ENCODE measurements at places on chromosomes 3 and 15.

- DNase-seq, result peak; percentile 41
Measured at GRCh38 chr3:194140520-194141414, 4.8 kb downstream of the HES1 start.

DNA sequence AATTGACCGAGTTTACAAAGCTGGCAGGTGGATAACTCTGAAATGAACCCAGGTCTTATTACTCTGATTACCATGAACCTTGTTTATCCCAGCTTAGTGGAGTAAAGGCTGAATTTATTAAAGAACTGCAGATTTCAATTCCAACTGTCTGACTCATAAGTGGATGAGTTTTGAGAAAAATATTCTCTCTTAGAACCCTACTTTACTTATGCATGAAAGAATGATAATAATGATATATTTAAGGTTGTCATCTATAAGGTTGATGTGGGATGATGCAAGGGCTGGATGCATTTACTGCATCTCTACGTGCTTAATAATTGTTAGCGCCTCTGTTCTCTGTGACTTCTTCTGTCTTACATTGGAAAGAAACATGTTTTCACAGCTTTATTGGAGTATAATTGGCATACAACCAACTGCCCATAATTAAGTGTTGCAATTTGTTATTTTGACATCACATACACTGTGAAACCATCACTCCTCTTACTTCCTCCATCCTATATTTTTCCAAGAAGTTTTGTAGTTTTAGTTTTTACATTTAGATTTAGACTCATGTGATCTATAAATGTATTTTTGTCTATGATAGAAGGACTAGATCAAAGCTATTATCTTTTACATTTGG is 771.2 kb upstream of the ARRDC4 start:
- no peak for DNase-seq

GRCh38 chr3:171005648-171006047 is 20.9 kb downstream of the SLC2A2 start:
- no peak for DNase-seq

GRCh38 chr3:5581743-5582142 is 394.2 kb downstream of the EDEM1 start:
- DNase-seq, result no peak

DNA sequence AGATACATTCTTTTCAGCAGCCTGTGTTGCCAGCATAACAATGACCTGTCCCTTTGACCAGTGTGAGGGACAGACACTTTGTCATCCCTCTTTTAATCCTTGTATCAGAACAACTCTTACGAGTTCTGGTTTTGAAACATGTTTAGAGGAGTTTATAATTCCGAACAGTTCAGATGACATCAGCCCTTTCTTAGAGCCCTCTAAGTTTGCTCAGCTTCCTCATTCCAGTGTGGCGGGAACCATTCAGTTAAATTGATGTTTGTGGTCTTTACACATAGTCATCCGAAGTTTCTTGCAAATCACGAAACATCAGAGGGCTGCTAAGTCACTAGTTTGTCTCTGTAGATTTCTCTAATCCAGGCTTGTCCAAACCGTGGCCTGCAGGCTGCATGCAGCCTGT is 102.5 kb downstream of the AKAP13 start:
- DNase-seq, result no peak

DNA sequence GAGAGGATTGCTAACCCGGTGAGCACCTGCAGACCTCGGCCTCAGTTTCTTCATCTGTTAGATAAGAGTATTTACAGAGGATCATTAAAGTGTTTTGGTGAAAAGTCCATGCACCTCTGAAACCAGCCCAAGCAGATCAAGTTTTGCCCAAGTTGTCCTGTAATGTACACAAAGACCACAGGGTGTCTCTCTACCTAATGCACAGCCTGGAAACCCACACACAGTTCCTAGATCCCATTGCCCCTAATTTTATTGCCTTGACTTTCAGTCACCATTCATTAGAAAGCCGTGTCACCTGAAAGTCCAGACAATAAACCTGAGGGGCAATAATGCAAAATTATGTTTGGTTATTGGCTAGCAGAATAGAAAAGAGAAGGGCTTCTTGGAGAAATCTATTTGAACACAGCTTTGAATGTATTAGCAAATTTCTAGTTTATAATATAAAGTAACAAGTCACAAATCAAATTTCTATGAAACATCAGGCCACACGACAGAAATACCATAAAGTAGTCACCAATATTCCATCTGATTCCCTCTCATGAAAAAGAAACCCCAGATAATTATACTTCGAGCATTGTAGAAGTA is 161.3 kb upstream of the SLC2A2 start:
- peak; percentile 14 for DNase-seq

DNA sequence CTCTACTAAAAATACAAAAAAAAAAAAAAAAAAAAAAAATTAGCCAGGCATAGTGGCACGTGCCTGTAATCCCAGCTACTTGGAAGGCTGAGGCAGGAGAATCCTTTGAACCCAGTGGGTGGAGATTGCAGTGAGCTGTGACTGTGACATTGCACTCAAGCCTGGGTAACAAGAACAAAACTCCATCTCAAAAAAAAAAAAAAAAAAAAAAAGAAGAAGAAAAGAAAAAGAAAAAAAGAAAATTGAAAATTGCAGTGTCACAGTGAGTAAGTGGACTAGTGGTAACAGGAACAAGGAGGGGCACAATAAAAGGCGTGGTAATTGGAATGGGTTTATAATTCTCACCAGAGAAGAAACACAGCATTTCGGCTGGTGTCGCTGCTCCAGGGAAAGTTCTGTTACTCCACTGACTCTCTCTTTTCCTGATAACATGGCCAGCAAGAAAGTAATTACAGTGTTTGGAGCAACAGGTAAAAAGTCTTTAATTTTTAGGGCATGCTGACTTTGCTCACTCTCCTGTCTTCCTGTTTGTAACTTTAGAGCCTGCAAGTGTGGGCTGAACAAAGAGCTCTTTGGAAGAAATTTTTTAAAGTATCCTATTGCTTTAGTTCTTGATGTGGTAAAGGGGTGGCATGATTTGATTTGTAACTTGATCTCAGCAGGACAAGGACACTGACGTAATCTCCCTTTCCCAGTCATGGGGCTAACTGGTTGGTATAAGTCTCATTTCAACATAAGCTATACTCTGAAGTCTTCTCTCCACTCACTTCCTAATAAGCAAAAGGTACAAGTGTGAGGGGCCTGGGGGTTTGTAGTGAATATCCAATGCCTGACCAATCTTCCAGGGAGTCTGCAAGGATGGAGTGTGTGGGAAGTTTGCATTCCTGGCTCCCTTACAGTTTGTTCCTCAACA is 22.1 kb upstream of the TRA2B start:
- DNase-seq, result no peak

DNA sequence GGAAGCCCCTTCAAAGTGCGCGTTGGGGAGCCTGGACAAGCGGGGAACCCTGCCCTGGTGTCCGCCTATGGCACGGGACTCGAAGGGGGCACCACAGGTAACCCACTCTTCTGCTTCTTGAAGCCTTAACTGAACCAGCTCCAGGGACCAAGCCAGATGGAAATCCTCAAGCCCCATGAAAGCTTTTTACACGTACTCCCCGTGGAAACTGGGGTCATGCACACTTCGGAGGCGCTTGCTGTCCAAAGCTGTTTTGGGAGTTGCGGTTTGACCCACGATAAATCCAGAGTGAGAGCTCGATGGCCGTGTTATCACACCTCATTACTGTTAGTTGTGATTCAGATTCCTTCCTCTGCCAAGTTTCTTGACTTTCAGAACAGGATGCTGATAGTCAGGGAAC is 47.5 kb downstream of the DNASE1L3 start:
- no peak for DNase-seq

GRCh38 chr3:142028243-142028777 is 121.0 kb downstream of the TFDP2 start:
- peak; percentile 19 for DNase-seq

DNA sequence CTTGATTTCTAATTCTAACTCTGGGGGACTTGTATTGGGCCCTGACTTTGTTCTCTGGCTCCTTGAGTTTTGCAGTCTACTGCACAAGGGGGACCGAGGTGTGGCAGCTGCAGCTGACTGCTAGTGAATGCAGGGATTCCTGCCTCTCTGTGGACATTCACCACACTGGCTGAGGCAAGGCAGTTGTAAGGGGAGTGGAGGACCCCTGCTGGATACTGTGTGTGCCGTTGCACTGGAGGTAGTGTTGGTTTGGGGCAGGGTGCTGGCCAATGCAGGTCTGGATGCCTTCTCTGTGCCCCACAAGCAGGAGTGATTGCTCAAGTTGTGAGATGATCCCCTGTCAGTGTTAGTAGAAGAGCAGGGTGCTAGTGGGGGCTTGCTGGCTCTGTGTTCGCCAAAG is 626.1 kb downstream of the SQOR start:
- no peak for DNase-seq

DNA sequence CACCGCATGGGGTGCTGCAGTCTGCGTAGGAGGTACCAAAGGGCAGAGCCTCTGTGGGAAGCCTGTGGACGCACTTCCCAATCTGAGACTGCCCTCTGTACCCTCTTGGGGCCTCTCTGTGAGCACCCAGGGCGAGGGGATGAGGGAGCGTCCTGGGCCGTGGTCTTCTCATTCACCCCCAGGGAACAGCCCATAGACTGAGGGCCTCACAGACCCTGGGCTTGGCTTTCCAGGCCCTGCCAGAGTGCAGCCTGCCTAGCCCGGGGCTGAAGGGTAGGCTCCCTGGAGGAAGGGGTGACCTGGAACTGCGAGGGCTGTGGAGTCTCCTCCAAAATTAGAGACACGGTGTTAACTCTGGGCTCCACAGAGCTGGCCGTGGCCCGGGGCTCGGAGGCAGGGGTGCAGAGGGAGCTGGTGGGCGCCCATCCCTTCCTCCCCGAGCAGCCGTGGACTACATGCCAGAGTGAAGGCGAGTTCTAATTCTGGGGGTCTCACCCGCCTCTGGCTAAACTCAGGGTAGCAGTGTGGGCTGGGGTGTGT is 468 bp upstream of the SPTBN5 start:
- no peak for DNase-seq

GRCh38 chr15:52052066-52052935 is 33.3 kb downstream of the MAPK6 start:
- no peak for DNase-seq

- no peak for DNase-seq
Measured at GRCh38 chr15:85934691-85935090, 140.0 kb upstream of the KLHL25 start.

DNA sequence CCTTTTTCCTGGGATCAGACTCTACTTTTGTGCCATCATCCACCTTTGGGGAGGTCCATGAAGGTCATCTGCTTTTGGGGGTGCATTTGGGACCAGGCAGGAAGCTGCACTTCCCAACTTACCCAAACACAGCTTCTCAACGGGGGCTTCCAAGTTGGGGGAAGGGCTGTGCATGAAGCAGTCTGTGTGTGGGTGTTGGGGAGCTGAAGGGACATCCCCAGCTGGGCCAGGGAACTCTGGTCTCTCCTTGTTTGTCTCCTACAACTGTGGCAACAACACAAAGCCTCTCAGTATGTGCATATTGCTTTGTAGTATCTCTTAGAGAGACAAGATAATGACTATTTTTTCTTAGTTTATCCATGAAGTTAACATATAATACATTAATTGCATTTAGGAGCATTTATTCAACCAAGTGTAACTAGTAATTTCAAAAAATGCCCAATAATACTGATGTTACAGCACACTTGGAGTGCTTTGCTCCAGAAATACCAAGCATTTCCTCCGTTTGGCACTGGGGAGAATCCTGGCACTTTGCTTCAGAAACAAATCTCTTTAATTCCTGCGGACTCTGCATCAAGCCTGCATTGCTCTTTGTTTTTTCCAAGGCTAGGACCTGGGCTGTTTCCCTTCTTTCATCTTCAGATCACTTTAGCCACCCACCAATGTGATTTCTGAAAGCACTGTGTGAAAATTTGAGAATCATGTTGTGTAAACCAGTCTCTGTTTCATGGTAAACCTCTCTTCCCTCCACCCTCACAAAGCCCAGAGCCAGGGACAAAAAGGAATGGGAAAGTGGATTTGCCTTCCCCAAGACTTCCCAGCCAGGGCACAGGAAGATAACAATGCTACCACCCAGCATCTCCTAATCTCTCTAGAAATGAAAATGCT is 126.2 kb upstream of the PFN2 start:
- no peak for DNase-seq

GRCh38 chr3:119912220-119912619 is 130.3 kb downstream of the NR1I2 start:
- DNase-seq, result no peak

DNA sequence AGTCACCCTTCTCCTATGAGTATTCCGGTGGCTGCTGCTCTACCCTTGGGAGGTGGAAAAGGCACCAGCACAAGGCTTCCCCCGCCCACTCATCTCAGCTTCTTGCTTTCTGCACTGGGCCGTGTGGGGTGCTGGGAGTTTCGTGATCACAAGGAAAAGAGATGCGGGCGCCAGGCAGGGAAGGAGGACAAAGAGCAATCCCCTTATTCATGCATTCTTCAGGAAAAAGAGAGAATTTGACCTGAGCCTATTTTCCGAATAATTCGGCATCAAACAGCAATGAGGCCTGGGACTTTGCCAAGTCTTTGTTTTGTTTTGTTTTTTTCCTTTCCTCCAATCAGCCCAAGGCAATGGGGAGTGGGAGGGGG is 102.2 kb upstream of the LPP start:
- DNase-seq, result no peak

GRCh38 chr15:82931221-82931620 is 21.3 kb downstream of the HOMER2 start:
- no peak for DNase-seq

GRCh38 chr3:60809857-60810610 is 441.2 kb downstream of the FHIT start:
- no peak for DNase-seq

GRCh38 chr15:62745621-62746225 is 296.8 kb upstream of the TPM1 start:
- no peak for DNase-seq

GRCh38 chr3:48268381-48268935 is 27.6 kb downstream of the ZNF589 start:
- DNase-seq, result peak; percentile 87

- DNase-seq, result peak; percentile 26
Measured at GRCh38 chr3:149085828-149086231, 503 bp downstream of the HLTF start.

GRCh38 chr15:56913241-56913640 is 5.2 kb upstream of the TCF12 start:
- no peak for DNase-seq

DNA sequence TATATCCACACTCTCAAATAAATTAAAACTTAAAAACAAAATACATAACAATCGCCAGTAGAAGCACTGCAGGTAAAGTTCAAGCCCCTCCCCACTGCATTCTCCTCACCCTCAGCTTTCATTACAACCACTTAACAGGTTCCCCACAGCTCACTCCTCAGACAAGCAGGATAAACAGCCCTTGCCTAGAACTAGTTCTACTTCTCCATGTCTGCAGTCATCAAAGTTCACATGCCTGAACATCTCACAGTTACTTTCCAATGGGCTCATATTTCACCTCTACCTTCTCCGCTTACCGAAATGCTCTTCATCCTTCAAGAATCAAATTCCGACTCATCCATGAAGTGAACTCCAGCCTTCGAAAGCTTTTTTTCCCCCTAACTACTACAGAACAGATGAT is 4.1 kb downstream of the YEATS2 start:
- no peak for DNase-seq

- DNase-seq, result no peak
Measured at GRCh38 chr3:189076449-189076848, 95.3 kb upstream of the TPRG1 start.

DNA sequence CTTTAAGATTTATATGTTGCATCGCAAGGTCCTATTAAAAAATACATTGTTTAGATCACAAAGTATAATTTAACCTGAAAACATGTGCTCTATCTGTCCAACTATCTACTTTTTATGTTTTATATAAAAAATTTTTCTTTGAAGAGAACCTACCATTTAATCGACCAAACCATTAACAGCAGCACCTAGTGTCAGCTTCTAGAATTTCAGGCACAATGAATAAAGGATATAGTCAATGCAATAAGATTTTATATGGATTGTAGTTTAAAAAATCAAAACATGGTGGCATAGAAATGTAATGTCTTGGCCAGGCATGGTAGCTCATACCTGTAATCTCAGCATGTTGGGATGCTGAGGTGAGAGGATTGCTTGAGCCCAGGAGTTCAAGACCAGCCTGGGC is 313.7 kb downstream of the GAP43 start:
- no peak for DNase-seq

All from CD4-positive, alpha-beta T cell treated with Interleukin-6 for 4 hours (primary cell).